ENCODE measurements at places on chromosomes 12 and 14. TPM values are rescaled to one million over a fixed set of nuclear protein-coding genes. Genes with fewer than 3 reads are reported as not detected.

RAD9B gene
- total RNA-seq, result not detected

SOAT2 gene
- total RNA-seq, result 0.12 TPM

IL26 gene
- total RNA-seq, result not detected

RIN3 gene
- total RNA-seq, result 4.9 TPM

ATP6V1D gene
- 77.0 TPM for total RNA-seq

LDHB gene
- 601 TPM for total RNA-seq

KCNH3 gene
- total RNA-seq, result not detected

ZBTB25 gene
- total RNA-seq, result 3.5 TPM

DYNC1H1 gene
- 213 TPM for total RNA-seq

MANSC4 gene
- not detected for total RNA-seq

OTOGL gene
- 2.6 TPM for total RNA-seq

All from pericardium fibroblast (primary cell).